NCI-H1417 (cell line): ENCODE measurements at places on chromosomes 7 and 10.

GRCh38 chr10:69239816-69240434, 19.8 kb downstream of the HKDC1 start:
- no peak for DNase-seq

GRCh38 chr10:88953662-88954061, 1.1 kb upstream of the ACTA2 start:
- no peak for DNase-seq

DNA sequence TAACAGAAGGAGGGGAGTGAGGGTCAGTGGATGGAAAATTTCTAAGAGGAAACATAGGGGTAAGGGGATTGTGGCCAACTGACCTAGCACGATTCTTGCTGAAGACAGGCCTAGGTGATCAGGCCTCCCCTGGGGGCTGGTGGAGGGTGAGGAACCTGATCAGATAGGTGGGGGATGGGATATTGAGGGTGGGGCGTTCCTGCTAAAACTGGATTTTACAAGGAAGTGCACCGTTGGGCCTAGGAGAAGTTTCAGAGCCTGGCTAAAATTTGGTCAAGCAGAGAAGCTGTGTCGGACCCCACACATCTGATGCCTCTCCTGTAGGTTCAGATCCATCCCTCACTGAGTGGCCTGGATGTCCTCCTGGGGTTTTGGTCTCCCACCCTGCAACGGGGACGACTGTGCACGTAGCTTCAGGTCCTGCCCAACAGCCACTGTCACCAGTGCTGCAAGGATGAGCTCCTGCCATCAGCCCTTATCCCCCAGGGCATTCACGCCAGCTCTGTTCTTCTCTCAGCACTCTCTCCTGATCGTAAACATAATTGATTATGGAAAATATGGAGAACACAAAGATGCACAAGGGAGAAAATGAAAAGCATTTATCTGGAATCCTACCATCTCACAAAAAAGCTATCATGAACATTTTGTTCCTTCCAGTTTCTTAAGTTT, 89.9 kb downstream of the ADCY1 start:
- DNase-seq, result no peak

- peak; percentile 75 for DNase-seq
These were observed 514 bp downstream of the NHLRC2 start for GRCh38 chr10:113854761-113855588.

GRCh38 chr10:36437367-36437766, 688.0 kb upstream of the ANKRD30A start:
- no peak for DNase-seq

GRCh38 chr10:79444199-79445119, 965 bp downstream of the ZCCHC24 start:
- peak; percentile 27 for DNase-seq

DNA sequence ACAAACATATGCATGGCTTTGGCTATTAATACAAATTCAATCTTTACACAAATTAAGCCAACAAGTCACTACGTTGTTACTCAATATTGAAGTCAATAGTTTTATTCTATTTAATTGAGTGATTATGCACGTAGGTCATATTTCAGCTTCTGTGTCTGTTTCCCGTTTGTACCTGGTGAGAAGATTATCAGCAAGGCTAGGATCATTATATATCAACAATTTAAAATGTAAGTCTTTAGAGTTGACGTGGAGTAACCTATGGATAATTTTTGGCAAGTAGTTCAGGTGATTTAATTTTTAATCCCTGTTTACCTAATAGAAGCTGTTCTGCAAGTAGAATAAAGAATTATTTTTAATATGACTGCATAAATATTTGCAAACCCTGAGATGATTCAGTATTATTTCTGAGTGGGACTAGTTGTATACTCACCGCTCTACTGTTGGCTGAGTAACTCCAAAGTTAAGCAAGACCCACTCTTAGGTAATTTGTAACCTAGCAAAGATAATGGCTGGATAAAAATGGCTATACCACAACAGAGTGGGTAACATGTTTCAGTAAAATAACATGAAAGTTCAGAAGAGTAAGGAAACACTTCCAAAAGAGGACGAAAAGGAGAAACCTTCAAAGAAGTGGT, 161.0 kb downstream of the HGF start:
- DNase-seq, result no peak

DNA sequence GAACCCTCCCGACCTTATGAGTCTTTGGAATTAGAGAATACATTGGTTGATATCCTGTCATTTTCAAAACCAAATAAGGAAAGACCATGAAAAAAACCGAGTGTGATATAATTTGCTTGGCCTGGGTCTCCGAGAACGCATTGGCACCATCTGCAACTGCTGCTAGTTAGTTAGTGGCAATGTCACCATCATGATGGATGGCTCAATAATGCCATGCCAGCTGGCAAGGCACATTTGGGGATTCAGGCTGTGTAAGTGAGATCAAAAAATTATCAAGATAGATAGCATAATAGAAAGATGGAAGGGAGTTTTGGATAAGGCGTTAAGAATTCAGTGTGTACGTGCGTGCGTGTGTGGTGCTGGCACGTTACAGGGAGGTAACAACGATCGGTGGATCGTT, 134.7 kb upstream of the TCERG1L start:
- no peak for DNase-seq

DNA sequence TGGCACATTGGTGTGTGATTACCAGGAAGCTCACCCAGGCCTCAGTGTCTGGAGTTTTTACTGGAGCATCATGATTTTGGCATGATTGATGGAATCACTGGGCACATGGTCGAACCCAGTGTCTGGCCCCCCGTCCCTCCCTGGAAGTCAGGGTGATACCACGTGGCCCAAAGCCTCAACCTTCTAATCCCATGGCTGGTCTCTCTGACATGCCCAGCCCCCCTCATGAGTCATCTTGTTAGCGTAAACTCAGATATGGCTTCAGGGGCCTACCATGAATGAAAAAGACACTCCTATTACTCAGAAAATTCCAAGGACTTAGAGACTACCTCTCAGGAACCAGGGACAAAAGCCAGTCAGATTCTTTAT, 109.3 kb downstream of the GRK5 start:
- no peak for DNase-seq

DNA sequence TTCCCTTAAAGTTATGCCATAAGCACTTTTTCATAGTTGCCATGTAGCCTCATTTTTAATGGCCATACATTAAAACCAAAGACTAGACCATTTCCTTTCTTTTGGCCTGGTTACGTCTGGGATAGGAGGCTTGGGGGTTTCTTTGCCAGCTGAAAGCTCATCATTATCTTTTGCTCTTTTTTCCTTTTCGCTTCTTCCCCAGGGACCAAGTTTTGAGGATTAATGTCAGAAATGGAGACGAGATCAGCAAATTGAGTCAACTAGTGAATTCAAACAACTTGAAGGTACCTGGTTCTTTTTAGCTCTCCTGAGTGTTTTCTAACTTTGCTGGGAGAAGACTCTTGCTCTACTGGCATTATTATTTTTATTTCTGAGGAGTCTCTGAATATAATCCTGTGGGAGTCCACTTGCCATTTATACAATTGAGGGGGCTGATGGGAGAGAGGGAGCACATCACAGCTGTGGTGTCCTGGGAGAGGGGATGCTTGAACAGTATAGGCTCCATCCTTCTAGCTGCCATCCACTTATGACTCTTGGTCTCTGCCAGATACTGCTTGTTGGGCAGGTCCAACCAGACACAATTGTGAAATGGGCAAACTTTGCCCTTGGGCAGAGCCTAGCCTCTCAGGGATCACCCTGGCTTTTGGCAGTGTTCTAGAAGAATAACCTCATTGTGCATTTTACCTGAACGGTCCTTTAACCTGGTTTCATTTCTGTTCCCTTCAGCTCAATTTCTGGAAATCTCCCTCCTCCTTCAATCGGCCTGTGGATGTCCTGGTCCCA, 5.8 kb downstream of the CPA4 start:
- no peak for DNase-seq

DNA sequence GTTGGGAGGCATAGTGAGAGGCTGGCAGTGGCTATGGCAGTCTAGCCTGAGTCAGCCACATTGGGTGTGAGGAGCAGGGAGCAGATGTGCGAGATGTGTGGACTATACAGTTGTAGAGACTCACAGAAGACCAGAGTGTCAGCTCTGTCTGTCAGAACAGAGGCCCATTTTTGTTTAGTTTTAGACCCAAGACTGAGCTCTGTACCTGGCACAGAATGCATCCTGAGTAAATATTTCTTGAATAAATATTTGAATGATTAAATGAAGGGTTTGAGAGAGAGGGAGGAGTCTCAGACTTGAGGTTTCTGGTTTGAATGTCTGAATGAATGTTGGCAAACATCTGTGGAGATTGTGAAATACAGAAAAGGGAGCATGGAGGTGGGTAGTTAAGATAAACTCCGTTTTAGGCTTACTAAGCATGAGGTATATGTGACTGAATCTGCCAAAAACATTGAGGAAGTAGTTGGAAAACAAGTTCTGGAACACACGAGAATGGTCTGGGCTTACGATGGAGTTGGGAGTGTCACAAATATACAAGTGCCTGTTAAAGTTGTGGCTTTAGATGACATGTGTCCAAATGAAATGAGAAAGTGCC, 3.6 kb downstream of the SEC23IP start:
- DNase-seq, result no peak

GRCh38 chr10:128498746-128499145, 372.5 kb upstream of the MKI67 start:
- no peak for DNase-seq

- DNase-seq, result no peak
These were observed 540.7 kb downstream of the MAGI2 start for GRCh38 chr7:78912781-78913180.

GRCh38 chr7:71574153-71574860, 442.4 kb downstream of the GALNT17 start:
- no peak for DNase-seq

GRCh38 chr10:71398976-71399375, 2.3 kb downstream of the CDH23 start:
- DNase-seq, result no peak

DNA sequence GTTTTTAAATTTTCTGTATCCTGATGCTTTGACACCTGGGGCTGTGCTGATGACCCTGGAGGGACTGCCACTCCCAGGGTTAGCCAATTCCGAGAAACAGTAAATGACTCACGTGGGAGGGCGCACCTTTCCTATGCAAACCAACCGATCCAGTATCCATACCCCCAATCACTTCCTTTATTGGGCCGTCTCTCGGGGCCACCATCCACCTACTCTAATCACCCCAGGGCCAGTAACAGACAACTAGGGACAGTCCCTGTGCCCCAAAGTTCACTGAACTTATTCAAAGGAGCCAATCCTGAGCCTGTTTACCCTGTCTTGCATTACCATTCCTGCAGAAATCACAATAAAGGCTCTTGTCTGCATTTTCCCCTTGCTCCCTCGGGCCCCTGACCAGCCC, 6.6 kb upstream of the LGI1 start:
- no peak for DNase-seq
